Osteoblast (primary cell): ENCODE measurements at places on chromosomes 16 and 17. TPM values are rescaled to one million over a fixed set of nuclear protein-coding genes. Genes with fewer than 3 reads are reported as not detected.
A peak's percentile ranks its signal among the peaks of the same experiment; 100 is the strongest.

DNA sequence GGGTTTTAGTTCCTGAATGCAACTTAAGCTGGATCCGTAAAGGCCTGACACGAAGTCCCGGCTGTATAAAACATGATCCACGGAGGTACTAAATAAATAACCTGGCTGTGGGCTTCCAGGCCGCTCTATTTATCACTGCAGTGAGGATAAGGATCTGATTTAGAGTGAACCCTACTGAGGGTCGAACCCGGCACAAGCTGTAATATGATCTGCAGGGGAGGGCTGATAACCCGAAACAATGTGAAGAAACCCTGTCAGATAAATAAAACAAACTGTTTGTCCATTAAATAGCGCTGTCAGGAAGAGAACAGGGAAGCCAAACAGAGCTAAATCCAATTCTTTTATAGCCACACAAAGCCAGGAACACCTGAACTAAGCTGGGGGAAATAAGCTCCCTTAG, 375.6 kb upstream of the SALL1 start:
- DNase-seq: no peak

DNA sequence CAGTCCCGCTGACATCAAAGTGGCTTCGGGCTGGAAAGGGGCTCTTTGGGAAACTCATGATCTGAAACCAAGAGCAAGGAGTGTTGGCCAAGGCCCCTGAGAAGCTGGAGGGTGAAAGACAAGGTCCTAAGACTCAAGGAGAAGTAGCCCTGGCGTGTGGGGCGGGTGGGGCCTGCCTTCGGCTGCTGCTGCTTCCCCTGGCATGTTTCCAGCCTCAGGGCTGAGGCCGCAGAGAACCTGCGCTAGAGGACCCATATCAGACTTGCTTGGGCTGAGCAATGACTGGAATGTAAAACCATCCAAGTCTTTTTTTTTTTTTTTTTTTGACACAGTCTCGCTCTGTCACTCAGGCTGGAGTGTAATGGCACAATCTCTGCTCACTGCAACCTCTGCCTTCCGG, 67.5 kb upstream of the GCSH start:
- DNase-seq: no peak

DNA sequence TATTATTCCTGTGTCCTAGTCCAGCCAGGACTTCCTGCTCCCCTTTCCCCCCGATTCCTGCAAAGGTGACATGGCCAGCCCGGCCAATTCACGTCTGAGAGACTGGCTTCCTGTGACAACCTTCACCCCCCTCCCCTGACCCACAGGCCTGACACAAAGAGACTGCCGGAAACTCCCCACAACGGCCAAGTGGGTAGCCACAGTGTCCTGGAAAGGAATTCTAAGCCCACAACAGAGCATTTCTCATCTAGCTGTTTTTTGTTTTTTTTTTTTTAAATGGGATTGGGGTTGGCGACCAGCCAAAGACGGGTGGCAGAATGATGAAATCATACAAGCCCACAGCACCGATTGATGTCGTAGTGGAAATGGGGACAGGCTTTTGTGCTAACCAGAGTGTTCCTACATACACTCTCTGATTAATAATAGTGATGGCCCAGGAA, 2.8 kb upstream of the XAF1 start:
- DNase-seq: no peak

DNA sequence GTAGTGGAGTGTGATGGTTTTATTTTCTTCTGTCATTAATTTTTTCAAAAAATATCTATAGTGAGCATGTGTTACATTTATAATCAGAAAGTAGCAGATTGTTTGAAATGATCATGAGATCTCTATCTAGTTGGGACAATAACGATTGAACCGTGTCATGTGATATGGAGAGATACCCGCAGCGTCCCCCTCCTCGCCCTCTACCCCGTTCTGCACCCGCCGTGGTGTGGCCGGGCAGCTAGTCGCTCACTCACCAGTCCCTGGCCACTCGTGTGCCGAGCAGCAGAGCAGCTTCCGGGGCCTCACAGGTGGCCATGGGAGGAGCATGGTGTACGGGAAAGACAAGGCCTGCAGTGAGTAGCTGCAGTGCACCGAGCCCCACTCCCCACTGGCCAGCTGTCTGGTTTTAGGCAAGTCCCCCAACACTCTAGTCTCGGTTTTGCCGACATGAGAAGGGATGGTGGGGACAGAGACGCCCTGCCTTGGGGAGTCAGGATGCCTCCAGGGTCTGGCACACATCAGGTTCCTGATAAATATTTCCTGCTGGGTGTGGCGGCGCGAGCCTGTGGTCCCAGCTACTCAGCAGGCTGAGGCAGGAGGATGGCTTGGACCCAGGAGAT, 15.3 kb downstream of the MLYCD start:
- DNase-seq: peak; percentile 58

The NPIPB6 gene
- total RNA-seq: 0.59 and 2.9 TPM in 2 replicates
